Retinal pigment epithelial cell (primary cell): ENCODE measurements at places on chromosomes 6 and 20.
A peak's percentile ranks its signal among the peaks of the same experiment; 100 is the strongest.

GRCh38 chr6:43968110-43968965, 158.9 kb downstream of the MRPL14 start:
- DNase-seq, result no peak

- no peak for DNase-seq
Measured at GRCh38 chr20:38111366-38112232, 53.5 kb downstream of the TGM2 start.

DNA sequence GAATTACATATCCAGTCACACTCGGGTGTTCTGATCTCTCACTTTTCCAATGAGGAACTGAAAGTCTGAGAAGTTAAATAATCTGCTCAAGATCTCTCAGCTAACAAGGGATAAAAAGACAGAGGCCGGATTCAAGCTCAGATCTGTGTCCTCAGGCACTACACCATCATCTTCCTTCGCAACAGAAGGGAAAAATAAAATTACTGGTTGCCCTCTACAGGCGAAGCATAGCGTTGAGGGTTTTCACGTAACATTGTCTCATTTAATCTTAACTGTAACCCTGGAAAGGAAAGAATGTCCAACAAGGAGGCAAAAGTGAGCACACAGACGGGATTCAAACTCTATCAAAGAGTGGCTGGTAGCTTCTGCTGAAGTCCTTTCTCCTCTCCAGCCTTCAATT, 67.8 kb upstream of the ANKEF1 start:
- DNase-seq, result no peak

GRCh38 chr6:24273096-24273870, 84.6 kb downstream of the DCDC2 start:
- DNase-seq, result no peak

GRCh38 chr6:72842140-72842539, 220.3 kb downstream of the KCNQ5 start:
- no peak for DNase-seq

DNA sequence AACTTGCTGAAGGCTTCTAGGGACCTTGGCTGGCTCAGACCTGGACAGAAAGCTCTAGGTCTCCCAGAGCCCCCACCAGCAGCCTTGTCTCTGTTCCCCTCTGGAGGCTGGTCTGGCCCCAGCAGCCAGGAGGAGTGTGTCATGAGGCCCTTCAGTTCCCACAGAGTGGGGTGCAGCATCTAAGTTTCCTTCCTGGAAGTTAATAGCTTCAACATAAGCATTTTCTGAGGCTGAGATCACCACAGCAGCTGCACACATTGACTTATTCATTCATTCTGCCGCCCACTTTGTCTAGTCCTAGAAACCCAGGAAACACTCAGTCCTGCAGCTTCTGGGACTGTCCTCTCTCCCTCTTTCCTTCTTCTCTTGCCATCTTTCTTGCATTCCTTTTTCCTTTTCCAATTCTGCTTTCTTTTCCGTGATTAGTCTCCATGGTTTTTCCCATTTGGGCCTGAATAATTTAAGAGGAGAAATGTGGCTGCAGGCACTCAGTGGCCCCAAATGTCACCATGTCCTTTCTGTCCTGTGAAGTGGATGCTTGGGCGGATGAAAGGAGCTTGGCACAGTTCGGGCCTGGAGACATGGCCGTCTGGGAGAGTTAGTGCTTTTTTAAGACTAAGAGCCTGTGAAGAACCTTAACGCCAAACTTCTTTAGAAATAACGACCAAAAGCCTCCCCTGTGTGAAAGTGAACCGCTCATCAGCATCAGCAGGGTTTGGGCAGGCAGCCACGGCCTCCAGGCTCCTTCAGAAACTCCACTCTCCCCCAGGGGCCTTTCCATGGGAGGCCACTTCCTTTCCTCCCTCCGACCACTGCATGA, 31.0 kb upstream of the PCMTD2 start:
- DNase-seq, result peak; percentile 32

DNA sequence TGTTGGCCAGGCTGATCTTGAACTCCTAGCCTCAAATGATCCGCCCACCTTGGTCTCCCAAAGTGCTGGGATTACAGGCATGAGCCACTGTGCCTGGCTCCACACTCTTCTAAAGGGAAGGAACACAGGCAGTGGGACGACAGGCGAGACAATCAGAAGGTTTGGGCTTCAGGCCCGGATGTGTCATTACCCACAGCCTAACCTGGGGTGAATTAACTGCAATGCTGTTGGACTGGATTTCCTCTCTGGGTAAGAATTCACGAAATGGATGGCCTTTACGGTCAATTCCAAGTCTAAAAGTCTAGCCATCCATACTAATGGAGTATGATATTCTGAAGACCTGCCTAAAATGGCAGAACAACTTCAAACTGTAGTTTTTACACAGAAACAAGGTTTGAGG, 83.7 kb upstream of the CCDC28A start:
- no peak for DNase-seq

DNA sequence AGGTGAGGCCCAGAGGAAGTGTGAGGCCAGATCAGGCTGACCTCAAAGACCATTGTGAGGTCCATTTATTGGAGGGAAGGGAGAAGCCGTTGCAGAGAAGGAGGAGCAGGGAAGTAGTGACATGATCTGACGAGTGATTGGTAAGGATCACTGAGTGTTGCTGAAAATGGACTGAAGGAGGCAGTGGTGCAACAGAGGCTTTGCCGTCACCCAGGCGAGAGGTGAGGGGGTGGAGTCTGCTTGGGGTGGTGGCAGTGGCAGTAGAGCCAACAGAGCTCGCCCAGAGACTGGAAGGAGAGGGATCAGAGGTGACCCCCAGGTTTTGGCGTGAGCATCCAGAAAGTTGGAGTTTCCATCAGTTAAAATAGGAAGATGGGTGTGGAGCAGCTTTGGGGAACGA, 67.9 kb upstream of the CLDN20 start:
- no peak for DNase-seq

DNA sequence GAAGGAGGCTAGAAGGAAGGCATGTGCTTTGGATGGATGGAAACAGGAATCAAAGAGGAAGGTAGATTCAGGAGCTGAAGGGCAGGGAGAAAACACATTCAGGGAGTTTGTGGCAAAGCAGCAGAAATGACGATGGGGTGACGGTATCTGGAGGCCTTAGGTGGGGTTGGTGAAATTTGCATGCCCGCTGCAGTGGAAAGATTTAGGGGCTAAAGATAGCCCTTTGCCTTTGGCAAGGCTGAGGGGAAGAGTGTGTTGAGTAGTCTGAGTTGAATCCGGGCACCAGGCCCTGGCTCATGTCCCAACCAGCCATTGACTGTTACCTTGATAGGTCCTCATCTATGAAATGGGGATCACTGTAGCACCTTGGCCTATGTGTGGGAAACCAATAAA, 1.3 kb downstream of the GZF1 start:
- no peak for DNase-seq

DNA sequence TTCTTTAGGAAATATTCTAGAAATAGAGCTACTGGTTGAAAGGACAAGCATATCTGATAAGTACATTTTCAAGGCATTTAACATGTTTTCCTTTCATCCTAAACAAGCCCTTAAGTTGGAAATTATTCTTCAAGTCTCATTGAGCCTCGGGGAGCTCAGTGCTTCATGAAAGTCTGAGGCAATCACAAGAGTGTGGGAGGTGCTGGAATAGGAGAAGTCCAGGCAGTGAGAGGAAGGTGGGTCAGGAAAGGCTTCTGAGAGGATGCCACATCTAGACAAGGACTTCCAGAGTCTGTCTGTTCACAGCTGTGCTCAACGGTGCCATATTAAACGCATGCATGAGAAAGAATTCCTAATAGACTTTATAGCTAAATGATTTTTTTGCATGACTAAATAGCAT, 69.8 kb downstream of the CD83 start:
- no peak for DNase-seq

DNA sequence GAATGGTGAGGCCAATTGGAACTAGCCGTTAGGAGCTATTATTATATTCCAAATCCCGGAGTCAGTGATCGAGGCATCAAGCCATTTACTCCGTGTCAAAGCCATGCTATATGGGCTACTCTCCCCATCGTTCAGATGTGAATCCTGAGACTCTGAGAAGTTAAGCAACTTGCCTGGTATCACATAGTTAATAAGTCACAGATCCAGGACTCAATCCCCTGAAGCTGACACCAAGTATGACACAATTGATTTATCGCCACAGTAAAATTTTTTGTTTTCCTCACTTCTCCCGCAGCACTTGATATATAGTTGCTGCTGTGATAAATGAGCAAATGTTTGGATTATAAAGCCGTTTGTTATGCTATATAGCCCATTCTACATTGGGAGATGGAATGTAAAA, 50.8 kb upstream of the TSHZ2 start:
- DNase-seq, result no peak

DNA sequence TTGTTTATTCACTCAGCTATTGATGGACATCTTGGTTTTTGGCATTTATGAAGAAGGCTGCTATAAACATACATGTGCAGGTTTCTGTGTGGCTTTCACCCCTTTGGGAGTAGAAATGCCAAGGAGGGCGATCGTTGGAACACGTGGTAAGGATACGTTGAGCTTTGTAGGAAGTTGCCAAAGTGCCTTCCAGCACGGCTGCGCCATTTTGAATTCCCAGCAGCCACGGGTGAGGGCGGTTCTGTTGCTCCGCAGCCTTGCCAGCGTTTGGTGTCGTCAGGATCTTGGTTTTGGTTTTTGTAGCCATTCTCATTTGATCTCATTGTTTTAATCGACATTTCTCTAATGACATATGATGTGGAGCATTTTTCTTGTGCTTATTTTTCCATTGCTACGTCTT, 21.8 kb downstream of the NTSR1 start:
- no peak for DNase-seq

- no peak for DNase-seq
Measured at GRCh38 chr6:161135695-161136591, 137.9 kb downstream of the AGPAT4 start.

DNA sequence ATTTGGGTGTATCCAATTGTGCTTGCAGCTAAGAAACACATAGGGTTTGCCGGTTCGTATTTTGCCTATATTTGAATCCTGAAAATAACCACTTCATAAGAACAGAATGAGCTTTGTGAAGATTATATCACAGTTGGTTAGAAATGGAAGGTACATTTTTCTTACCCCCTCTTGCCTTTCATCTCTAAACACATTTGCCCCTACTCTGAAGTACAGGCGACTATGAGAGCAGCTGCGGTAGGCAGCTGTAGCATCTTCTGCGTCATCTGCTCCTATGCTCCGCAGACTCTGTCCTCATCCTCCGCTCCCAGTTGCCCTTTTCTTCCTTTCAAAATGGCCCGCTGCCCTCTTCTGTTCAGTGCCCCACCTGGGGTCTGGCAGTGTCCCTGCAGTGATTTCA, 47.6 kb upstream of the REV3L start:
- DNase-seq, result no peak
